ENCODE measurements at places on chromosomes 16 and 17.

- no peak for DNase-seq
These were observed 17.8 kb downstream of the UBE2Z start for GRCh38 chr17:48925991-48926342.

DNA sequence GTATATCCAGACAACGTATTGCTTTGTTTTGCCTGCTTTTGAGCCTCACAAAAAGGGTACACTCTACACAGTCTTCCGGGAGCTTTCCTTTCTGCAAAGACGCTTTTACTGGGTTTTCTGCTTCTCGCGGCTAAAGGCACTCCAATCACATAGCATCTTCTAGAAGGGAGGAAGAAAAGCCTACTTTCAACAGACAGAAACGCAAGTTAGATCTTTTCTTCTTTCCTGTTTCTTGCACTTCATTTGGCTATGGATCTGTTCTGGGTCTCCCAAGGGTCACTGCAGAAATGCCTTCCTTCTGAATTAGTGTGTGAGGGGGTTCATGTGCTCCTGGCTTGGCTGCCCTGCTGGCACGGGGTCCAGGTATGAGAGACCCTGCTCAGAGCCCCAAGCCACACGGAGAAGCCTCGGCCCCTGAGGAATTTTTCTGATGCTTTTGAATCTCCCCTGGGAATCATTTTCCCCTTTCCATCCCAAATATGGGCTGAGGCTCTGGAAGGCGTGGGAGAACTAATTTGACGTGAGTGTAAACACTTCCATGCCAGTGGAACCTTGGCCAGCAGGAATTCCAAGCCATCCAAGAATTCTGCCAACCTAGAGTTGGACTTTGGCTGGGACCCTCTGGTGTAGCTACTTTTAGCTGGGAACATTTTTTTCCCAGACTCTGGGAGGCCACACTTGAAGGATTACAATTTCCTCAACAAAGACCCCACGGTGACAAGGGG is 49.6 kb upstream of the NKD1 start:
- DNase-seq: no peak

GRCh38 chr16:52956044-52956443 is 96.7 kb downstream of the CHD9NB start:
- DNase-seq: no peak

DNA sequence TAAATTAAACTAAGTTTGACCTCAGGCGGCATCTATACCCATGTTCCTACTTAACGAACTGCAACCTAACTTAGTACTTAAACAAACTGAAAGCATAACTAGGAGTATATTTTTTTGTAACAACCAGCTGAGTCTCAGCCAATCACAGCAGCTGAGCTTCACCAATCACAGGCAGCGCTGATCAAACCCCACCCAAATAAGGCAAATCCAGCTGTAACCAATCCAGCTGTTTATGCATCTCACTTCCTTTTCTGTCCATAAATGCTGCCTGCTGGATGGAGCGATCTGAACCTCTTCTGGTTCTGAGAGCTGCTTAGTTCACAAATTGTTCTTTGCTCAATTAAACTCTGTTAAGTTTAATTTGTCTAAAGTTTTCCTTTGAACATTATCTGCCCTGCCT is 131.3 kb downstream of the PMP22 start:
- no peak for DNase-seq

DNA sequence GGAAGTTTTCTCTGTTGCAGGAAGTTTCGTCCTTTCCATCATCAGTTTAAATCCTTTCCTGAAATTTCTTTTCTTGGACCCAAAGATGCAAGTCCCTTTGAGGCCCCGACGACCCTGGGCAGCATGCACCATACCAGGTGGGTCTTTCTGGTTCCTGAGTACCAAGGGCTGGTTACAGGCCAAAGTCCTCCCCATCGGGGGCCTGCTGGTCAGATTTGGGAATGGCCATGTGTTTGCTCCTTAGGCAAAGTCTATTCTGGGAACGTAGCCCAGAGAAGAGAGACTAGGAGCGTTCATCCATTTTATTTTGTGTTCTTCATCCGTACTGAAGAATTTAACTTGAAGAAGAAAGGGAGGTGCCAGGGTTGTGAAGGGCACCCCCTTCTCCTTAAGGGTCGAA is 17.5 kb upstream of the ADAM11 start:
- DNase-seq: no peak

DNA sequence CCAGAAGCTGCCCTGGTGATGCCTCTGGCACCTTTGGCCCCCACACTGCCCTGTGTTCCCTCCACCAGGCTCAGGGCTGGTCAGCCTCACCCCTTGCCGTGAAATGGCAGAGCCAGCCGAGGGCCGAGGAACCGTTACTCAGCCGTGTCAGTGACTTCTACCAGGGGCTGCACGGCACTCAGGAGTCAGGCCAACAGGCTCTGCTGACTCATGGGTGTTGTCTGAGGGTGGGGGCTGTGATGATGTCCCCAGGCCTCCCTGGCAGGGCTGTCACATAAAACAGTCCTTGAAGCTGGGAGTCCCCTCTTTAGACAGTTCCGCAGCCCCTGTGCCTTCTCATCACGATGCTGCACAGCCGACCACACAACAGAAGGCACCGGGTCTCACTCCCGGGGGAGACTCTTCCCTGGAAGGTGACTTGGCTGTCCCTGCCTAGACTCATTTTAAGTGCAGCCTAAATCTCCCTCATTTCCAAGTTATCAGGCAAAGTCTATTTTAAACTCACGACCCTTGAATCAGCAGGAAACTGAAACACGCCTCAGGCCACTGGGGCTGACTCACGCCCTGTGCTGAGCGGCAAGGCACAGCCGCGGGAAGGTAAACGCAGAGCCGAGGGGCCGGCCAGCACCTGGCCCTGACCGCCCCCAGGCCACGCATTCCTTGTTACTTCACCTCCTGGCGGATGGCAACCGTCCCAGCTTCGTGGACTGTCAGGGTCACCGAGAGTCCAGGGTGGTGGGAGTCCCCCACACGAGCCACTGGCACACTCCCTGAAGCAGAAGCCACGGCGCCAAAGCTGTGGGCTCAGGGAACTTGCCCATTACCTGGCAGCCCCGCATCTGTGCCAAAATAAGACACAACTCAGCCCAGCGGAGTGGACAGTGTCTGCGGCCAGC is 102.6 kb downstream of the ZNF778 start:
- peak; percentile 75 for DNase-seq

DNA sequence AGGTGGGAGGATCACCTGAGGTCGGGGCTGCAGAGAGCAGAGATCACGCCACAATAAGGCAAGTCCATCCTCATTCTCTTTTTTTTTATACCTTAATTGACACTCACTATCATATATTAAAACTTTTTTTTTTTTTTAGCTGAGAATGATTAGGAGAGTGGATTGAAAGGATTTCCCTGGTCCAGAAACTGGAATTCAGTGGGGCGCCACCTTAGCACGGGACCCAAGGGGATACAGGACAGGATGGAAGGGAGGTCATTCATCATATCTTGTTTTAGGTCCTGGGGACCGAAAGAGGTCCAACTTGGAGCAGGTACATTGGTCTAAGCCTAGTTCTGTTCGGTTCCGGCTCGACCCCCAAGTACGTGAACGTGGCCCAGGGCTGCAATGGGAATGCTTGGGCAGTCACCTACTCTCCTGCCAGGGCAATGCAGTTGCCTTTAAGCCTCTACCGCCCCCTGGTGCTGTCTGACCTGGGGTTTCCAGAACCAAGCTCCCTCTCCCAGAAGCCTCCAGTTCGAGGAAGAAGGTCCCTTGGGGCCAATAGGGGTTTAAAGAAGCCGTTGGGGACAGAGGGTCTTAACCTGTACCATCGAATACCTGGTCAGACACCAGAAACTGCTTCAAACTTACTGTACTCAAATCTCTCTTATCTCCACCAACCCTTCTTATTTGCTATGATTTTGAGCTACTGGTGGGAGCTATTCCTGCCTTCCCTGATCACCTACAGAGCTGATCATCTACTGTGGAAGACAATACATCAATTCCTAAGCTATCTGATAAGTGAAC is 19.9 kb upstream of the GPATCH8 start:
- DNase-seq: peak; percentile 84

DNA sequence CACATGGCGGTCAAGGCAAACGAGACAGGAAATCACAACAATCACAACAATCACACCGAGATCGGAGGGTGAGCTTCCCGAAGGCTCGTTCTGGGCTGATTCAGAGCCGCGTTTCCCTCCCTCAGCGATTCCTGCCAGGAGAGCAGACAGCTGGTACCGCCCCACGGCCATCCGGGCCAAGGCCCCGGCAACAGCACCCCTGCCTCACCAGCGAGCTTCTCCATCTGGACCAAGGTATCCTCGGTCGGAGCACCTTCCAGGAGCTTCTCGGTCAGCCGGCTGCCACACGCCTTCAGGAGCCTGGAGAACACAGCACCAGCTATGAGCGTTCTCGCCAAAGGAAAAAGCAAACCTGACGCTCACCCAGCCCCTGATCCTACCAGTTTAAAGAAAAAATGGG is 15.2 kb upstream of the PLD6 start:
- no peak for DNase-seq

DNA sequence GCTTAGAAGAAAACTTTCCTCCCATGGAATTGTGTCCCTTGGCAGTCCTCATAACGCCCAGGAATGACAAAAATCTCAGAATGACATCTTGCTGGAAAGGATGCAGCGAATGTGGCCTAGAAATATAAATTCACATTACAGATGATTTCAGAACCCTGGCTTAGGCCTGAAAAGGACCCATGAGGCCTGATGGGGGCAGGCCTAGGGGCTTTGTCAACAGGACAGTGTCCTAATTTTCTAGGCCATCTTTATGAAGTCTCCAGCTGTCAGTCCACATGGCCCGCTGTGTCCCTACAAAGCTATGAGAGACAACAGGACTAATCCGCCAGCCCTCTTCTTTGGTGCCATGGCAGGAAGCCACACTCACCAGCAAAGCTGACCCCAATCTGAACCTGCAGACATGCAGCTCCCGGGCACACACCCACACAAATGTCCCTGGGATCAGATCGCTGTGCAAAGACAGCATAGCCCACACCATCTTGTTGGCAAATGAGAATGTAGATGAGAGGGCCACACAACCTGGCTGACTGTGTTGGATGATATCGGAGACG is 40.4 kb upstream of the DNAH17 start:
- DNase-seq: no peak

DNA sequence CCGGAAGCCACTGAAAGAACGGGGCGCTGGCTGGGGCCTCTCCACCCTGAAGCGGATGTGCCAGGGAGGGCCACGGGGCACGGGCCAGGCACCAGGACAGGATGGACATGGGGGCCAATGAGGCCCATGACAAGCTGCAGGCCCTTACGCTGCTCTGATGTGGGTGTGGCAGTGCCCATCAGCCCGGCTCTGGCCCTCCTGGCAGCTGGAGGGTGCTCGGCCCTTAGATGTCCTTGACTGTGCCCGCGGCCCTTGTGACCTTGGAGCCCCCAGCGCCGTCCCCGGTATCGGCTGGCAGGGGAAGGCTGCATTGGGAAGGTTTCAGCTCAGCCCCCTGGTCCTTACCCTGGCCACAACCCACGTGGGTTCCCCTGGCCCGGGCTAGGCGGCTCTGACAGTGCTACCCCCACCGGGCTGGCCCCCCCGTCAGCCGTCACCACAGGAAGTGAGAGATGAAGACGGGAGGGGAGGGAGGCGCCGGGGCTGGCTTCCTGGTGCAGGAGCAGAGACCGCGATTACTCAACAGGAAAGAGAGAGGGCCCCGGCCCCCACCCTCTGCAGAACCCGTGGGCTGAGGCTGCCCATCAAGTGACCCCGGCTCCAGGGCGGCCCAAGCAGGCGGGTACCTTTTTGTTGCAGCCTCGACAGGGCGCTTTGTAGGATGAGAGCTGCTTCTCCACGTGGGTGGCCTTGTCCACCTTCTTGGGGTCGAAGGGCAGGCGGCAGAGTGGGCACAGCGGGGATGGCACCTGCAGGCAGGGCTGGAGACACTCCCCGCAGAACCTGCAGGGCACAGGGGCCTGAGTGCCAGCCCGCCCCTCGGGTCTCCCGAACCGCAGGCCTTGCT is 5.3 kb downstream of the RNF166 start:
- DNase-seq: no peak

DNA sequence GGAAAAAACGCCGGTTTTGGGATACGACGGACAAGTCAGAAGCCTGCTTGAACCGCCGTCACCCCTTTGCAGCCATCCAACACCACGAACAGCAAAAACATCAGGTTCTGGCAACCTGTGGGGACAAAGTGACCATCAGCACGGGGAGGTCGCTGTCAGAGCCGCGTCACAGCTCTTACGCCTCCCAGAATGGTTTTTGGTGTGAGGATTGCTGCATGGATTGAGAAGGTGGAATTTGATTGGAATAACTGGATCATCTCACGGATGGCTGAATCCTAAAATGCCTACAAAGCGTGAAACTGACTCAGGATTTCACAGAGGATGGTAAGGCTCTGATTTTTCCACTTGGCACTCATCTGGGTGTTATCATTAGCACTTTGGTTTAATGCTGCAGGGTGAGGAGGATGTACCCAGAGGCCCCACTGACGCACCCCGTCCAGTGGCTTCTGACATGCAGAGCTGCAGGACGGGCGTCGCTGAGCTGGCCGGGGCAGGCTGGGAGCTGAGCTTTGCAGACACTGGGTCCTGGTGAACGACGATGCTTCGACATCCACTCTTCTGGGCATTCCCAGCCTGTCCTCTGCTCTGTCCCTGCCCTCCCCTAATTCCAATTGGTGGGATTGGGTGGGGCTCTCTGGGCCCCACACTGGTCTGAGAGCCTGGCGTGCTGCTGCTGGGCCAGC is 73.4 kb upstream of the CREBBP start:
- no peak for DNase-seq

- peak; percentile 5 for DNase-seq
These were observed 348.6 kb downstream of the SEC14L1 start for GRCh38 chr17:77489239-77489892.

DNA sequence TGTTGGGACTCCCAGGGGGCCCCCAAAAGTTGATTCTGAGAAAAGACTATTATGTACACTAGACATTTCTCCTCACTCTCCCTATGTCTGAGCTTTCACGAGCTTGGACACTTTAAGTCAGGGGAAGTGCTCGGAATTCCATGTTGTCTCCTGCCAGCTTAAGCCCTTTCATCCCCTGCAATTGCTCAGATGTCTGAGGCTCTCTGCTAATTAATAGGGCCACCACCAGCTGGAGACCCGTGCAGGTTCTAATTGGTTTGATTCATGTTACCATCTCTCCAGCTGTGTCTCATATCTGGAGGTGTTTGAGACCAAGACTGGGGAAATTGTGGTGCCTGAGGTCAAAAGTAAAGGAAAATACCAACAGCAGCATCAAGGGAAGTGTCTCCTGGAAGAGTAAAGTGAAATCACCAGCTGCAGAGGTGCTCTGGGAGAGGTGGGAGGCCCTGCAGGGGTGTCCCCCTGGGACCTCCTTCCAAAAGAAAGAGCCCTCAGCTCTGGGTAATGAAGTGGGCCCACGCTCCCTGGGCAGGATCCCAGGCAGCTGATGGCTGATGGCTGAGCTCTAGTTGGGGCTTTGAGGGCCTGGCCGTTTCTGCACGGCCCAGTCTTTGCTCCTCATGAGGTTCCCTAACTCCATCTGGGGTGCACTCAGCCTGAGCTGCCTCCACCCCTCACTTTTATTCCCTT is 5.8 kb upstream of the UTS2R start:
- DNase-seq: no peak

DNA sequence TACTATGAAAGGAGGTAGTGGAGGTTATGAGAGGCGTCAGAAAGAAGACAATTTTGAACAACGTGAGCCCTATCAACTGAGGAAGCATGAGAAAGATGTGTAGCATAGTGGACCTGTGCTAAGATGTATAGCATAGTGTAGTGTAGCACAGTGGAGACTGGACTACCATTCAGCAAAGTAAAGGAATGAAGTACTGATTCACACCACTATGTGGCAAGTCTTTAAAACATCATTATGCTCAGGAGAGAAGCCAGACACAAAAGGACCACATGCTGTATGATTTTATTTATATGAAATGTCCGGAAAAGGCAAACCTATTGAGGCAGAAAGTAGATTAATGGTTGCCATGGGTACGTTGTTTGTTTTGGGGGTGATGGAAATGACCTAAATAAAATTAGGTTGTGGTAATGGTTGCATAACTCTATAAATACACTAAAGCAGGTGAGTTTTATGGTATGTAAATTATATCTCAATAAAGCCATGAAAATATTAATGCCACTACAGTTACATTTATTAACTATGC is 20.4 kb upstream of the XYLT1 start:
- DNase-seq: no peak
